Retinal pigment epithelial cell (primary cell): ENCODE measurements at places on chromosomes 16 and 17.

- DNase-seq, result peak; percentile 61
Observed at GRCh38 chr16:86664522-86665318, 86.4 kb downstream of the FOXL1 start.

DNA sequence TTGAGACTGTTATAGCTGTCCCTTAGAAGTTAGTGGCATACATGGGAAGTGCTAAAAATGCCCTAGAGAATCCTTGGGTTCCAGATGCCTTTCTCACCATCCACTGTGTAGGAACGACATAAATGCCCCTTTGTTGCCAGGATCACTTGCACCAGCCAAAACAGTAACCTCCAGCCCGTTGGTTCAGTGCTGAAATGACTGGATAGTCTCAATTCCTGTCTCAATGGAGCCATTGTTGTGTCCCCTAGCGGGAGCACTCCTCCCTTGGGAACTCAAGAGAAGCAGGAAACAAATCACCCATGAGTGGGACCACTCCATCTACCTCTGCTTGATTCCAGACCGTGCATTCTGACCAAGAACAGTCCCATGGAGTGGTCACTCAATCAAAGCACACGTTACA is 23.1 kb downstream of the MPHOSPH6 start:
- DNase-seq, result no peak

- no peak for DNase-seq
Observed at GRCh38 chr17:65057531-65058090, 1.1 kb upstream of the GNA13 start.

DNA sequence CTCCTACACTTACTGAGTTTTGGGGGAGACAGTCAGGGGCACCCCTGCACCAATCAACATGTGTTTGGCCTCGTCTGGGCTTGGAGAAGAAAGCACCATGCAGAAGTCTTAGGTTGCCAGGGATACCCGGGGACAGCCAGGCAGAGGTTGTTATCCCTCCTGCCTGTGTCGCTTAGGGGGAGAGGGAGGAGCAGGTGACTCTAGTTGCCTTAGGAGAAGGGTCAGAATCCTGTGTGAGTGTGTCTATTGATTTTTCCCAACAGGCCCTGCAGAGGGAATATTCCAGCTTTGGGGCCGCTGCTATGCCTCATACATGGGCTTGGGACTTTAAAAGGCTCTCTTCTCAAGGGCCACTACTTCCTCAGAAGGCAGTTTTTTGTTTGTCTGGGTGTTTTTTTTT is 89.1 kb downstream of the RGS9 start:
- DNase-seq, result no peak

DNA sequence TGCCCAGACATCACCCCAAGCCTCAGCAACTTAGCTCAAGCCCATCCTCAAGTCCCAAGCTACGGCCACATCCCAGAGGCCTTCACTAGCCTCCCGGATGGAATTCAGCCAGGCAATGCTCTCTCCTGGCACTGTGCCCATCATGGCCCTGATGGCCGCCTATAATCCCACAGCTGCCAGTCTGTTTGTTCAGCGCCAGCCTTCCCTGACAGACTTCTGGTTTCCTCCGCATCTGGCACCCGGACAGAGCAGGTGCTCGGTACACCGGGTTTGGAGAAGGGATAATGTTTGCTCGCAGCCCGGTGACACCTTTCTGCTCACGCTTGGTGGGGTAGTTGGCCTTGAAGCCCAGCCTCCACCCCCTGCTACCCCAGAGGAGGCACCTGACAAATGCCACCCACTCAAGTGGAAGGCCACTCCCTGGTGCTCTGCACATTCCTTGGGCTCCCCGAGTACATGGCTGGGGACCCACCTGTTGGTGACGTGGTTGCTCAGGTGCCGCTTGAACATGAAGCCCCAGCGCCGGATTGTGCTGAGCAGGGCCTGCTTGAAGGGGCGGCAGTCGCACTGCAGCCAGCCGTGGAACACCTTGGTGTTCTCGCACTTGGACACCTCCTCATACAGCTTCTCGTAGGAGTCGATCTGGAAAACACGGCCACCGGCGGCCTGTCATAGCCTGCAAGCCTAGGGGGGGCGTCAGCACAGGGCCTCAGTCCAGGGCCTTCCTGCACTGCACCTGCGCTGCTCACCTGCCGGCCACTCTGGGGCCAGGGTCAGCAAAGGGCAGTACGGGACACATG is 47.1 kb downstream of the DNAH17 start:
- DNase-seq, result peak; percentile 13

- DNase-seq, result no peak
Observed at GRCh38 chr17:64032081-64032480, 11.6 kb upstream of the ICAM2 start.

DNA sequence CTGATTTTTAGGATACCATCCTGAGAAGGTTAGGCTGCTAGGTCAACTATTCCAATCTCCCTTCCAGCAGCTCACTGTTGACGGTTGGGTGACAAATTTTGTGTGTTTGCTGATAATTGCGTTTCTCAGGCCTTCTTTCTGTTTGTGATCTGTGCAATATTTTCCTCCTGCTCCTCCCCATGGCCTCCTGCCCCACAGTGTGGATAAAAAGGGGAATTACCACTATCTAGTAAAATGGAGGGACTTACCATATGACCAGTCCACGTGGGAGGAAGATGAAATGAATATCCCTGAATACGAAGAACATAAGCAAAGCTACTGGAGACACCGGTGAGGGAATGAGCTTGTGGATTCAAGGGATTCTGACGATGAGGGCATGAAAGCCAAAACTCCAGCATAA is 9.2 kb downstream of the CHD3 start:
- no peak for DNase-seq

- DNase-seq, result no peak
Observed at GRCh38 chr16:89993971-89994370, 25.3 kb downstream of the DBNDD1 start.

DNA sequence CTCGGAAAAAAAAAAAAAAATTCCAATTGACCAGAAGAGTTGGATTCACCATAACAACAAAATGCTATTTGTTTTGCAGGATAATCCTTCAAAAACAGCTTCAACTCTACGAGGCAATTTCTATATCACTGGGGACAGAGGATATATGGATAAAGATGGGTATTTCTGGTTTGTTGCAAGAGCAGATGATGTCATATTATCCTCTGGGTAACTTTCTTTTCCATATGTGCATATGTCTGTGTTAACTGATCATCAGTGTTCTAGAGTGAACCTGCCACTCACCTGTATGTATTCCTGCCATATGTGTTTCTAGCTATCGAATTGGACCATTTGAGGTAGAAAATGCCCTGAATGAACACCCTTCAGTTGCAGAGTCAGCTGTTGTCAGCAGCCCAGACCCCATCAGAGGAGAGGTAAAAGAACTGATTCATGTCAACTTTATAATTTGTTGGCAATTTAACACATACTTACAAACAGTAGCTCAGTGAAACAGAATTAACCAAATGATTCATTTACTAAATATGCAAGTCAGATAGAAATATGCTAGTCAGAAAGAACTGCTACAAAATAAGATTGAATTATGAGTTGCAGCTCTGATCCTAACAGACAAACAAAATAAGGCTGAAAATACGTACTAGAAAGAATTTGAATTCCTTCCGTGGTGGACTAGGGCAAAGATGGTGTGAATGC is 14.2 kb downstream of the ERI2 start:
- DNase-seq, result peak; percentile 34

DNA sequence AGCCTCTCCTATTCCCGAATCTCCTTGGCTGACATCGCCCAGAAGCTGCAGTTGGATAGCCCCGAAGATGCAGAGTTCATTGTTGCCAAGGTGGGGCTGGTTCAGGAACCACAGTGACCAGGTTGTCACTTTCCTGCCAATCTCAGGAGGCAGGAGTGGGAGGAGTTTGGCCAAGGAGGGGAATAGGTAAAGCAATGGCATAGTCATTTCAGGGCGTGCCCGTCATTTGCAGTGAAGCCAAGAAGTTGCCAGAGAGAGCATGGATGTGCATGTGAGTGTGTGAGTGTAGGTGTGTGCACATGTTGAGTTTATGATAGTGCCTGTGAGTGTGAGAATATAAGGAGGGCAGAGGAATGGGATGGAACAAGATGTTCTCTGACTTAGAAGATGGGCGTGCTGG is 14.8 kb downstream of the PSMD3 start:
- no peak for DNase-seq

DNA sequence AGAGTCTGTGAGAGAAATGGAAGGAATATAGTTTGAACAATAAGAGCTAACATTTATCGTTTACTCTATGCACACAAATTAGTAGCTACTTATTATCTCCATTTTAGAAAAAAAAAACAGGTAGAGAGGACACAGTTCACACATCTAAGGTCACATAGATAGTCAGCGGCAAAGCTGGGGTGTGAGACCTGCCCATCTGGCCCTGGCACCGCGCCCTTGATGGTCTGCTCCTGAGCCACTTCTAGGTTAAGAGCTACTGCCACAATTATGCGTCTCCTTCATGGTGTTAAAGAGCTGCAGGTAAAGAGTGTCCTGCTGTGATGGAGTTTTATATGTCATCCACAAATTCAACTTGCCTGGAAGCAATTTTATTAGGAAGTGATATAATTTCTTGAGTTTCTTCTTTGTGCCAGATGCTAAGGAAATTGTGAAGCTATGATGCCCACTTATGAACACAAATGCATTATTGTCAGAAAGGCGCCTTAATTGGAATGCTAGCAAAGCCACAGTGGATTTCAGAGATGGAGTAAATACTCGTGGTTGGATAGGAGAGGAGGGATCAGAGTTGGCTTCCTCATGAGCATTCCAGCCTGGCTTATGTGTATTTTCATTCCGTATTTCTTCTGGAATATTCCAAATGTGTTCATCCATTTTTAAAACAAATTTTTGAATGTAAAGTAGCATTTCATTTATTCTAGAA is 21.3 kb upstream of the MFSD6L start:
- no peak for DNase-seq

DNA sequence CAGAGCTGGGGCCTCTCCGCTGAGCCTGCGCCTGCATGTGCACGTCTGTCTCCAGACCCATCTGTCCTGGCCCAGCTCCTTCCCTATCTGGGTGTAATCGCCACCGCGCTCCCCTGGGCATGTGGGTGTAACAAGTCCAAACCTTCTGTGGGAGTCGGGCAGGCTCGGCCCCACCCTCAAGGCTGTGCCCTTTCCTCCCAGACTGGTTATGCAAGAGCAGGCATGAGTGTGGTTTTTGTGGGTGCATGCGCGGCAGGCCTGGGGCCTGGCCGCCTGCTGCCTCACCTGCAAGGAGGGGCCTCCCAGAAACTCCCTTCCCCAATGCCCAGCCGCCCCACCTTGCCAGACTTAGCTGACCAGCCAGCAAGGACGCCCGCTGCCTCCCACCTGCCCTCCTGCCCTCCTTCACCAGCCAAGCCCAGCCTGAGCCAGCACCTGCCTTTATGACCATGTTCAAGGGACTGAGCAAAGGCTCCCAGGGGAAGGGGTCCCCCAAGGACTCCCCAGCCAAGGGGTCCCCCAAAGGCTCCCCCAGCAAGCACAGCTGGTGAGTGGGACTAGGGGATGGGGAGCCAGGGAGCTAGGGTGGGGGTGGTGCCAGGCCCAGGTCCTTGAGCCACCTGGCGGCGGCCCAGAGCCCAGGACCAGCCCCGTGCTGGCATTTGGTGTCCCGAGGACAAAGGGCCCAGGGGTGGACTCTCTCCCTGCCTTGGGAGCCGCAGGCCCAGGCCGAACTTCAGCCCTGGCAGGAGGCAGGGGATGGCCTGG is at the start of gene EVPLL:
Gene EVPLL (plus strand): TSS at position 342 of the 768 bp plus-strand sequence. CDS start 3,160 bp downstream, outside the sequence.
- no peak for DNase-seq

DNA sequence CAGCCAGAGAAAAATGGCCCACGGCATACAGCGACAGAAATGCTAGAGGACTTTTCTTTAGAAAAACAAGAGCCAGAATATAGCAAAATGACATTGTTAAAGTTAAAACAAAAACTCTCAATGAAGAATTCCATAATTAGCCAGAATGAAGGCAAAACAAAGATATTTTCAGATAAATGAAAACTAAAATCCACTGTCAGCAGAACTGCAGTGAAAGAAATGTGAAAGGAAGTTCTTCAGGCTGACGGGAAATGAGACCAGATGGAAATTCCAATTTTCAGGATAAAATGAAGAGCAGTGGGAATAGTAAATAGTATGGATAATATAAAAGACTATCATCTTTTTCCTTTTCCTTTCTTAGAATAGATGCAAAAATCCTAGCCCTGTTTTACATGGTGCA is 38.4 kb downstream of the ZCCHC14 start:
- no peak for DNase-seq

- no peak for DNase-seq
Observed at GRCh38 chr16:64419832-64420231, 702.0 kb downstream of the CDH11 start.

- no peak for DNase-seq
Observed at GRCh38 chr16:52929478-52930400, 123.0 kb downstream of the CHD9NB start.

- DNase-seq, result no peak
Observed at GRCh38 chr16:57773655-57774295, 28.5 kb downstream of the KIFC3 start.

GRCh38 chr17:42809250-42809649 is 10.6 kb downstream of the CNTD1 start:
- DNase-seq, result no peak

GRCh38 chr17:16585796-16586195 is 16.8 kb upstream of the ZNF287 start:
- DNase-seq, result no peak

DNA sequence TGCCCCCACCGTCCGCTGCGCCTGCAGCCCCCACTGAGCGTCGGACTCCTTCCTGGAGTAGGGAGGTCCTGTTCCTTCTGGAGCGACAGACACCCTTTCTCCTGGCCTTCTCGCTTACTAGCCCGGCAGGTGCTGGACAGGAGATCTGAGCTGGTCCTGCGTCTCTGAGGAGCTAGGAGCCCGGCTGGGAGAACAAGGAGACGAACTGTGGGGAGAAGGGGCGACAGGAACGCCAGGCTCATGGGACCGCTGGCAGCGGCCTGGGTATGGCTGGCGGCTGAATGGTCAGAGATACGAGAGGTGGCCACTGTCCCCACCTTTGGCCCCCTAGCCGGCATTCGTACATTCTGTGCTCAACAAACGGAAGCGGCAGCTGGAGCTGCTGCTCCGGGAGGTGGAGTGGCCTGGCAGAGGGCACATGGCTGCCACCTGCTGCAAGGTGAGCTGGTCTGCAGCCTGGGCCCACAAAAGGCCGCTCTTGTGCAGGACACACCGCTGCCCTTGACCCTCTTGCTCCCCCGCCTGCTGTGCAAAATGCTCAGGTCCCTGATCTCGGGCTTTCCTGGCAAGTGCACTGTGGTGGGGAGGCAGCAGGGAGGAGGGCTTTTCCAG is 2066.7 kb downstream of the TP53TG3F start:
- no peak for DNase-seq

- DNase-seq, result no peak
Observed at GRCh38 chr16:67902831-67903230, 9.8 kb downstream of the PSKH1 start.

DNA sequence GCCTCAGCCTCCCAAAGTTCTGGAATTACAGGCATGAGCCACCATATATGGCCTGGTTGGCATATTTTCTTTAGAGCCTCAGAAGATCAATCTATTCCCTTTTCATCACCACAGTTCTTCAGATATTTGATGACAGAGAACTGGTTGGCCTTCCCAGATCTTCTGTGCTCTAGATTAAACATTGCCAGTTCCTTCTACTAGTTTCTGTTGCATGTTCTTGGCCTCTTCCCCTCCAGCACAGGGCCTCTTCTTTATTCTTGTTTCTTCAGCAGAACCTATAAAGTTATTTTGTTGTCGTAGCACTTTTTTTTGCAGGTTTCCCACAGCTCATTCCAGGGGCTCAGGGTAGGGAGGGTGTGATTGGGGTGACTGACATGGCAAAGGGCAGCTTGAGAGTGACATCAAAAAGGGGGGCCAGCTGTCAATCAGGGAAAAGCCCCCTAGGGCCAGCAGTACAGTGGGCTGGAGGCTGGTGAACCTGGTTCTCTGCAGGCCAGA is 9.3 kb downstream of the CHD9 start:
- DNase-seq, result no peak

GRCh38 chr16:85413691-85414663 is 199.1 kb upstream of the GSE1 start:
- no peak for DNase-seq

GRCh38 chr16:55736671-55737070 is 80.9 kb downstream of the SLC6A2 start:
- no peak for DNase-seq
